ENCODE measurements at places on chromosomes 3 and 15. TPM values are rescaled to one million over a fixed set of nuclear protein-coding genes. Genes with fewer than 3 reads are reported as not detected.
A peak's percentile ranks its signal among the peaks of the same experiment; 100 is the strongest.

DNA sequence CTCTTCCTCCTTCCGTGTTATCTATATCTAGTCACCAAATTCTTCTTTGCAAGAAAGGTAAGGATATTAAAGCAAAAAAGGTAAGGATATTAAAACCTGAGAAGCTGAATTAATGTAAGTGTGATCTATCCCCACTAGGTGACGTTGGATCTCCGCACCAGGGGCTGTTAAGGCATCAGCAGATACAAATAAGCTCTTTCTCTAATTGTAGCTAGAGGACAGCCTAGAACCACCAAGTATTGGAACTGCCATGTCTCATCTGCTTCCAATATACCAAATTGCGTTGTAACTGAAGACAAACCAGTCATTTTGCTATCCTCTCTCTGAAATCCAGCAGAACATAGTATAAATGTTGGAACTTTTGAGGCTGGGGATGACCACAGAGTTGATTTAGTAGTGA is 471.2 kb upstream of the TGFBR2 start:
- no peak for DNase-seq

DNA sequence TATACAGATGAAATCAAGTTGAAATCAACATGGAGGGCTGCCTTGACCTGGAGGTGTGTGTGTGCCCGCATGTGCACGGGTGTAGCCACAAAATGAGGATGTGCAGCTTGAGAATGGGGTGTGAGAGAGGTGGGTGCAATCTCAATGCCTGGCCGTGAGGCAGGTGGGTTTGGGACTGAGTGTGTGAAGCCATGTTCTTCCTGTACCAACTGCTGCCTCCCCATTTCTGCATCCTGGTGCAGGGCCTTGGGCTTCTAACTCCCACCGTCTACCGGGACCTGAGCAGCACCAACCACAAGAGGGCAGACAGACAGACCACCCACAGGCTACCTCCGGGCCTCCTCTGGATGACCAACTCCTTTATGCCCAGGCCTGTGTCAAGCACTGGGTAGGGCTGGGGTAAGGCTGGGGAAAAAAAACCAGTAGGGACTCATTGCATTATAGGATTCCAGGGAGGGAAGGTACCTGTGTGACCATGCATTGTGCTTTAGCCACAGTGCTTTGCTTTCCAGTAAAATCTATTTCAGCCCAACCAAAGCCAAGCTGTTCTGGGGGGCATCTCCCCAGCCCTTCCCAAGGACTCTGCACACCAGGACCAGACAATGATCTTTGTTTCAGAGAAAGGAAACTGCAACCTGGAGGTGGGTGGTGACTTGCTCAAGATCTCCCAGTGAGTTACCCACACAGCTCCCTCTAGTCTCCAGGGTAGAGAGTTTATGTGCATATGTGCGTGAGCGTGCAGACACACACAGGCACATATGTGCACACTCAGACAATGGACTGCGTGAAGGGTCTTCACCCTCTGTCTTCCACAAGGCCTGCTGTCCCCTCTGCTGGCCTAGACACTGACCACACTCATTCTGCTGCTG is 162.2 kb upstream of the TLE3 start:
- no peak for DNase-seq

DNA sequence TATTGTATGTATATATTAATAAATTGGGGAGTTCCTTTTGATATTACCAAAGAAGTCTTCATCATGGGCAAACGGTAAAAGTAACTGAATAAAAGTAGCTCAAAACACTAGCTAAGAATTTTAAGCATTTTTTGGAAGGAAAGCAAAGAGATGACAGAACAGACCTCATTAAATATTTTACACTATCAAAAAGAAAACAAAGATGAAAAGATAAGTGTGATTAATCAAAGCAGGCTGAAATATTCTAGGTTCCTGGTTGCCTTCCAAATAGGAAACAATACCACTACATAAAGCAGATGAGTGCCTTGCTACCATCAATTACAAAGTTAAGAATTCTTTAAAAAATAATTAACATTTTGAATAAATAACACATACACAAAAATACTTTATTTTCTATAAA is 3.6 kb downstream of the NKIRAS1 start:
- no peak for DNase-seq

DNA sequence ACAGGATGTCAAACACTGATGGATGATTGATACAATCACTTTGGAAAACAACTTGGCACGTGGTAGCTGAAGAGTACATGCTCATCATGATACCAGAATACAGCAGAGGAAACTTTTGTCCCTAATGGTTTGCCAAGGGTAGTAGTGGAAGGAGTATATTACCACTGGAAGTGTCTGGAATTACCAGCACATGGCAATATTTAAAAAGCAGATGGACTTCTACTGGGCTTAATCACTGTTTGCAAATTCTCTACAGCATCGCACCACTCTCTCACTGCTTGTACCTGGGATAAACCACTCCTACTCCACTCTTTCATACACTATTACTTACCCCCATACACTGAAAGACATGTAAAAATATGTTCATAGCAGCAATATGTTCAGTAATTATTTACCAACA is 19.6 kb upstream of the GP5 start:
- DNase-seq: no peak

DNA sequence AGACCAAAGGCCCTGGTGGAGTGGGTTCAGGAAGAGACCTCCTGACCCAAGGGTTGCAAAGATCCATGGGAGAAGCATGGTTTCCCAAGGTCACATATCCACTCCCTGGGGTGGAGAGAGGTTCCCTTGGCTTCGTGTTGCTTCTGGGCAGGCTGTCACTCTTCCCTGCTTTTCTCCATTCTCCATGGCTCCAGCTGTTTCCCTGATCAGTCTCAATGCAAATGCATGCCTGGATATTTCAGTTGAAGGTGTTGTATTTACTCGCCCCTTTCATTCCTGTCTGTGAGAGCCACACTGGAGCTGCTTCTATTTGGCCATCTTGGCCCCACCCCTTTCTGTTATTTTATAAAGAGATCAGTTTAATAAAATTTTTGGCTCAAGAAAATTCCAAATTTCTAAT is 95.0 kb upstream of the PLSCR4 start:
- no peak for DNase-seq

DNA sequence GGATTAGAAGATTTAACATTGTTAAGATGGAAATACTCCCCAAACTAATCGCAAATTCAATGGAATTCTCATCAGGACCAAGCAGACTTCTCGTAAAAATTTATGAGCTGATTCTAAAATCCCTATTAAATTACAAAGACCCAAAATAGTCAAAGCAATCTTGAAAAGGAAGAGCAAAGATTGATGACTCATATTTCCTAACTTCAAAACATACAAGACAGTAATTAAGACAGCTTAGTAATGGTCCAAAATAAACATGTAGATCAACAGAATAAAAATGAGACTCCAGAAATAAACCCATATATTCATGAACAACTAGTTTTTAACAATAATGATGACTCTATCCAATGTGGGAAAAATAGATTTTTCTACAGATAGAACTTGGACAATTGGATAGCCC is 148.7 kb downstream of the SI start:
- DNase-seq: no peak

DNA sequence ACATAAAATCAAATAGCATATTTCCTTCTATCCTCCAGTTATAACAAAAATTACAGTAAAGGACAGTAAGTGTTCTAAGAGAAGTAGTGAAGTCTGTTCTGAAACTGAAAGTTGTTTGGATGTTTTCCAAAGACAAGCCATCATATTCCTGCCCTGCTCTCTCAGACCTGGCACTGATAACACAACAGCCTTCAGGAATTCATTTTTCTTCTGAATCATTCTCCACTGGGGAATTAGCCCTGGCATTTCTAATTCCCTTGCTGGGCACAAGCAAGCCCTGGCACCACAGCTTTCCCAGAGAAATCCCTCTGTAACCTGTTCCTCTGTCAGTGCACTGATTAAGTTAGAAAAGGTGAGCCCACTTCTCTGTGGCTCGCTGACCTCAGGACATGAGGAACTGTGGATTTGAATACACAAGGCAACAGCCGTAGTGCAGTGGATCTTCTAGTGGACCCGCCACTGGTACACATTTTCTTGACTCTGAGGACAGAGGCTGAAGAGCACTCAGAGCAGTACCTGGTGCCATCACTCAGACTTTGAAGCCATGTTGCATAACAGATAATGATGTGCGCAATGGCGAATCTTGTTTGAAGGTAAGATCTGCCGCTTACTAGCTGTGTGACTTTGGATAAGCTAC is 61.6 kb downstream of the WWTR1 start:
- DNase-seq: peak; percentile 41

GRCh38 chr3:172106989-172107388 is 67.6 kb downstream of the FNDC3B start:
- no peak for DNase-seq

The UACA gene
- 23.8 TPM for total RNA-seq
